ENCODE measurements at places on chromosomes 5 and 9.

- DNase-seq, result no peak
Measured at GRCh38 chr5:98085593-98085992, 687.9 kb upstream of the RGMB start.

DNA sequence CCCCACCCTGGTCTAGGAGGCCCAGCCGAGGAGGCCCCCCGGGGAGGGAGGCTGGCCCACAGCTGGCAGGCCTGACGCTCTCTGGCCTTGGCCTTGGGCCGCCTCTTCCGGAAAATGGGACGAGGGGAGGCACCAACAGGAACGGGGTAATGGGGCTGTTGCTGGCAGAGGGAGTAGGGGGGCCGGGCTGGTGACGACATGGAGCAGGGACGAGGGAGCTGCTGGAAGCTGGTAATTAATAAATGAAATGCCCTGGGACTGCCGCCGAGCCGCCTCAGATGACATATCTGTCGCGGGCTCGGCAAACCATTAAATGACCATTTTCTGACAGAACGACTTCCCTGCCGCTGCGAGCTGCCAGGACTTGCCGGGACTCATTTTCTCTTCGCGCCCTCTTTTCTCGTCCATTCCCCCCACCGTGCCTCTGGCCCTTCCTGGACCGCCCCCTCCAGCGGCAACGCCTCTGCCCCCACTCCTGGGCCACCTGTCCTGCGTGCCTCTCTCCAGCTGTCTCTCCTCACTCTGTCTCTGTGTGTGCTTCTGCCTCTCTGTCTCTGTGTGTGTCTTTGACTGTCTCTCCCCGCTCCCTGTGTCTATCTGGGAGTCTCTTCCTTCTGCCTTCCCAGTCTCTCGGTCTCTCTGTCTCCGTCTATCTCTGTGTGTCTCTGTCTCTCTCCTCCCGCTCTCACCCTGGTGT, 215.7 kb downstream of the PAX5 start:
- no peak for DNase-seq

- DNase-seq, result no peak
Measured at GRCh38 chr9:89305868-89306267, 5.1 kb upstream of the CKS2 start.

DNA sequence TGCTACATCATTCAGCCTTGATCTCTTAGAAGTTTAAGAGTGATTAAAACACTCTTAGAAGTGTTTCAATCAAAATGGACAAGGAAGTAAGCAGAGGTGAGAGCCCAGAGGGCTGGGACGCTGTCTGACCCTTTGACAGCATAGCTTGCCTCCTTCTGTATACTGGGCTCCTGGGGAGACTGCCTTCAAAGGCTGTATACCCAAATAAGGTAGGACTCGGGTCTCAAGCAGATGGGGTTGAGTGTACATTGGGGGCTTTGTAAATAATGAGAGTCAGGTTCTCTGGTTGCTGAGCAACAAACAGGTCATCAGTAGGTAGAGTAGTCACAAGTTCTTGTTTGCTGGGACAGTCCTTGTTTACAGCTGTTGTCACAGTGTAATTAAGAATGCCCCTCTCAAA, 97.1 kb downstream of the PJA2 start:
- no peak for DNase-seq

GRCh38 chr9:93096811-93097382, 880 bp downstream of the CARD19 start:
- DNase-seq, result no peak

DNA sequence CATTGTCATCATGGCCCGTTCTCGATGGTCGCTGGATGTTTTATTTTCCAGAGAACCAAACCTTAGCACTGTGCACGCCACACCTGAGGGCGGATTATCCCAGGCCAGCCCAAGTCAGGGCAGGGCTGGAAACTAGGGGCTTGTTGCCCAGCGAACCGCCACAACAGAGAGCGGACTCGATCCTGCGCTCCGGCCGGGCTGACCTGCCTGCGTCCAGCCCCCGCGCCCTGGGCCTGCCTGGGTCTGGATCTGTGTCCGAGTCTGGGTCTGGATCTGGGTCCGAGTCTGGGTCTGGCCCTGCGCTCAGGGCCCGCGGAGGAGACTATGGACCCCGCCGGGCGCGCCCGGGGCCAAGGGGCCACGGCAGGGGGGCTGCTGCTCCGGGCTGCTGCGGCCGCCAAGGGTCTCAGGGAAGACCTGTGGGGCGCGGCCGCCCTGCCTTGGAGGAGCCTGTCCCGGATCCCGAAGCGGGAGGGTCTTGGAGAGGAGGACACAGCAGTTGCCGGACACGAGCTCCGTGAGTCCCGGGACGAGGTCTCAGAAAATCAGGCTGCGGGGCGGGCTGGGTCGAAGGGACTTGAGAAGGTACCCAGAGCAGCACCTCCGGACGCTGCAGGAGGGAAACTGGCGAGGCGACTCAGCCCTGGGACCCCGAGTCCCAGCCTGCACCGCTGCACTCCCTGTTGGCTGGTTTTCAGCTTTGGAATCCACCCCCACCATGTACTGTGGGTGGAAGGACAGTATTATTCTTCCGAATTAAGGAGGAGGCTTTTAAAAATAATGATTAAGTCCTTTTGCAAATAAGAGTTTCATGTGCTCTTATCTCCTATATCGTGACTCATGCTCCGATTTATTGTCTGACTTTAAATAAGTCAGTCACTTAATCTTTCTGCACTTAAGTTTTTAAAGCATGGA, at the start of gene ANKDD1B:
TSS of gene ANKDD1B (plus strand) at position 143 of the 915 bp plus-strand sequence. CDS start at position 325, 182 bp downstream.
- no peak for DNase-seq

GRCh38 chr5:139079991-139080610, 118.1 kb downstream of the SIL1 start:
- DNase-seq, result no peak

DNA sequence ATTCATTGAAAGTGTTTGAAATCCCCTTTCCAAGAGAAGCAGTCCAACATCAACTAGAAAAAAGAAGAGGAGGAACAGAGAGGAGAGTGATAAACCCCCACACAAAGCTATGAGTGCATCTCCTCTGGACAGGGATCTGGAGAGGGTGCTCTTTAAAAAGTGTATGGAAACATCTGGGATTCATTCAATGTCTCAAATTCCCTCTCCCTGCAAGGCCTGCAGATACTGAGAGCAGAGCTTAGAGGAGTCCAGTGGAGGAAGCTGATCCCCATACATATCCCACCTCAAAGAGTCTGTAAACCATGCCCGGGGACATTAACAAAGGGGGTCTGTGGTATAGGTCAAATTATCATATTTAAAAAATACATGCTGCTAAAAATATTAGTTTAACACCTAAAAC, 2.2 kb downstream of the SPOCK1 start:
- no peak for DNase-seq

GRCh38 chr5:144779368-144779767, 608.7 kb downstream of the KCTD16 start:
- no peak for DNase-seq

DNA sequence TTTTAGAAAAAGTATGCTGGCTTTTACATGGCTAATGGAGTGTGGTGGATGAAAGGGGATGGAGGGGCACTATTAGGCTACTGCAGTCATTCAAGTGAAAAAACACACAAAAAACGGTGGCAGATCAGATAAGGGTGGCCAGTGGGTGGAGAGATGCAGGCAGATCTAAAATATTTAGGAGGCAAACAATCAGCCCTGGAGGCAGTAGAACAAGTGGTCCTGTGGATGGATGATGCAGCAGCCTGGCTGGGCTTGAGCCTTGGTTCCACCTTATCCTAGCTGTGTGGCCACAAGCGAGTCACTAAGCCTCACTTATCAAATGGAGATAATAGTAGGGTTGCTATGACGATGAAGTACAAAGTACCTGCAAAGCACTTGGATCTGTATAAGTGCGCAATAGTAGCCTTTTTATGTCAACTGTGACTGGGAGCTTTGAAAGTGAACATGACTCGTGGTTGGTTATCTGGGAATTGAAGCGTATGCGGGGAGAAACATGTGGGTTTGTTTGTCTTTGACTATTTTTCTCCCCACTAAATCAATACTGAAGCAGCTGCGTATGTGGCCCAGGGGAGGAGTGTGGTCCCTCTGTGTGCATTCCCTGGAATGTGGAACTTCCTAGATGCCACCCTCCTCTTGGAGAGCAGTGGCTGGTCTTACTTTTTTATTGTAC, 20.2 kb downstream of the NSG2 start:
- DNase-seq, result no peak

DNA sequence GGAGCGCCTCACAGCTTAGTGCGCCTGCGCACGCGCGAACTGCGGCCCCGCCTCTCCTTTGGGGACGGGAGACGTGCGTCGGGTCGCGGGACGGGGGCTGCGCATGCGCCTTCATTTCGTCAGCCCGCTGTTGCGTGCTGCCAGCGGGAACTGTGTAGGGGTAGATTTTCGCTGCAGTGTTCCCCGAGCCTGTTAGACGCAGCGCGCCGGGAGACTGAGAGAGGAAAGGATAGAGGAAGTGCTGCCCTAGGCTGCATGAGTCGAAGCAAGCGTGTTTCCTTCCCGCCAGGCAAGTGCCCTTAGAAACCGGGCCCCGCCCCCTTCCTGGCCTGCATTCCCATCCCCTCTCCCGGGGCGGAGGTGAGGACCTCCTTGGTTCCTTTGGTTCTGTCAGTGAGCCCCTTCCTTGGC, 12.3 kb downstream of the ITGA1 start:
- peak; percentile 96 for DNase-seq

DNA sequence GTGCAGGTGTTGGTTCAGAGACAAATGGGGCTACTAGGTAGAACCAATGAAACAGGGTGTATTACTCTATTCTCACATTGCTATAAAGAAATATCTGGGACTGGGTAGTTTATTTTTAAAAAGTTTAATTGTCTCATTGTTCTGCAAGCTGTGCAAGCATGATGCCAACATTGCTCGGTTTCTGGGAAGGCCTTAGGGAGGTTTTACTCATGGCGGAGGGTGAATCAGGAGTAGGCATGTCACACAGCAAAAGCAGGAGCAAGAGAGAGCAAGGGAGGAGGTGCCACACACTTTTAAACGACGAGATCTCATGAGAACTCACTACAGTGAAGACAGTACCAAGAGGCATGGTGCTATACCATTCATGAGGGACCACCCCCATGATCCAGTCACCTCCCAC, 134.6 kb downstream of the PIK3R1 start:
- DNase-seq, result no peak

DNA sequence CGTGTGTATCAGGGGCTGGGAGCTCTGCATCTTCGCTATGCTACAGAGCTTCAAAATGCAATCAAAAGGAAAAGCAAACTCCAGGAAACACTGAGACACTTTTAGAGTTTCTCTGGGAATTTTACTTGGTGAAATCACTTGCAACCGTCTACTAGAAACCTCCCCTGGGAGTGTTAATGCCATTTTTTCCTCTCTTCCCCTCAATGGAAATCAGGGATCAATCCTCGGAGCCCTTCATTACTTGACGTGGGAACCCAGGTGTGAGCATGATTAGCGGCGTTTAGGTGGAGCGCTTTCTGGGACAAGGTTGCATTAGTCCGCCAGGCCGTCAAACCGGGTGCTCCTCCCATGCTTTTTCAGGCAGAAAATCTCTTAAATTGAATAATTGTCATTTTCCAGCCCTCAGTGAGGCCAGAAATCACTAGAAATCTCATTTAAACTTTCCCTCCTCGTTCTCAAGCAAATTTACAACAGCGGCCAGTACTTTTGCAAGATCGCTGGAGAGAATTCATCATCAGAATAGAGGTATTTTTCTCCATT, 191.3 kb downstream of the IRX1 start:
- no peak for DNase-seq

- DNase-seq, result no peak
Measured at GRCh38 chr9:34715639-34716215, 5.8 kb upstream of the CCL21 start.

- no peak for DNase-seq
Measured at GRCh38 chr9:79213417-79214125, 358.2 kb upstream of the TLE4 start.

- no peak for DNase-seq
Measured at GRCh38 chr5:102819634-102820033, 64.5 kb downstream of the PAM start.

GRCh38 chr5:133123297-133123696, 71.5 kb downstream of the HSPA4 start:
- DNase-seq, result no peak

DNA sequence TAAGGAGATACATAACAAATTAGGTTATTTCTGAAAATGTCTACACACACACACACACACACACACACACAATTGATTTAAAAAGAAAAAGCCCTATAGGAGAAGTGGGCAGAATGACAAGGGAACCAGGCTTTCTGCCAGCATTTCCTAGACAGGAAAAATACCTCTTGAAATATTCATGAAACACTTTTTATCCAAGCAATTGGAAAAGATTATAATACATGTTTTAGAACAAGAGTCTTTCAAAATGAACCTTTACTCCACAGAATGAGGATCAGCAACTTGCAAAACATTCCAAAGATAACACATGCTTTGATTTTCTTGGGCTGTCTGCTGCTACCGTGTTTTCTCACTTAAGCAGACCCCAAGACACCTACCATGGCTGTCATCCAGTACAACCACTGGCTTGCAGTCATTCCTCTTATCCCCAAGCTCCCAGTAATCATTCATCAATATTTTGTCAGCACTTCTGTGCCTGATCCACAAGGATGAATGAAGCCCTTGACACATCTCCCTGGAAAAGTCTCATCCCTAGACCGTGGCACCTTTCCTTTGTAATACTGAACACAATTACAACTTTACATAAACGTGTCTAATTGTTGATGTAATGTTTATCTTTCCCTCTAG, 717.1 kb upstream of the ZNF608 start:
- no peak for DNase-seq

DNA sequence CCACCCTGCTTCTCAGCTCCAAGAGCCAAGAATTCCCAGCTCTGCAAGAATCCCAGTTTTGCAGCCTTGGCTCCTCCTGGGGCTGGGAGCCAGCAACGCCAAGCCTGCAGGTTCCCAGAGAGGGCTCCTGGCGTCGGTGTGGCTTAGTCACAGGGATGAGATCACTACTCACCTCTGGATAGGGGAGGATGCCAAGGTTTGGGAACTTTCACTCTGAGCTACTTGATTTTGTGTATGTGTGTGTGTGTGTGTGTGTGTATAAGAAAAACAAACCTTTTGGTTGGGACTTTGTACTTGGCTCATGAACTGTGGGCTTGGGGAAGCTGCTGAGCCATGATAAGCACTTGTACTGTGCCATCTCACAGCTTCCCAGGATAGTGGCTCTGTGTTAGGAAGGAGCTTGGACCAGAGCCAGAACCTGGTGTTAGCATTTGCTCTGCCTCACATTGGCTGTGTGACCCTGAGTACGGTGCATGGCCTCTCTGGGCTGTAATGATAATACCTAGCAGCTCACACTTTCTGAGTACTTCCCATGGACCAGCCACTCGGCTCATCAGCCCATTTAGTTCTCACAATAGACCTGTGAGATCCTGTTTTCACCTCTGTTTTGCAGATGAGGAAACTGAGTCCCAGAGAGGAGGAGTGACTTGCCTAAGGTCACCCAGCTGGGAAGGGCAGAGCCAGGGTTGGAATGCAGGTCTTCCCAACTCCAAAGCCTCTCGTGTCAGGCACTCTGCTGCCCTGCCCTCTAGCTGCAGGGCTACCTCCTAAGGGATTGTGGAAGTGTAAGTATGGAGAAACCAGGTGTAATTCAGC, 41.4 kb upstream of the DAB2IP start:
- no peak for DNase-seq

- no peak for DNase-seq
Measured at GRCh38 chr5:62460578-62460983, 48.0 kb downstream of the IPO11 start.

- DNase-seq, result no peak
Measured at GRCh38 chr5:174843263-174844250, 119.2 kb downstream of the MSX2 start.

GRCh38 chr9:36691671-36692070, 119.0 kb downstream of the MELK start:
- DNase-seq, result no peak
